H1 (cell line): ENCODE measurements at places on chromosomes 3 and 15. TPM values are rescaled to one million over a fixed set of nuclear protein-coding genes. Genes with fewer than 3 reads are reported as not detected.

DNA sequence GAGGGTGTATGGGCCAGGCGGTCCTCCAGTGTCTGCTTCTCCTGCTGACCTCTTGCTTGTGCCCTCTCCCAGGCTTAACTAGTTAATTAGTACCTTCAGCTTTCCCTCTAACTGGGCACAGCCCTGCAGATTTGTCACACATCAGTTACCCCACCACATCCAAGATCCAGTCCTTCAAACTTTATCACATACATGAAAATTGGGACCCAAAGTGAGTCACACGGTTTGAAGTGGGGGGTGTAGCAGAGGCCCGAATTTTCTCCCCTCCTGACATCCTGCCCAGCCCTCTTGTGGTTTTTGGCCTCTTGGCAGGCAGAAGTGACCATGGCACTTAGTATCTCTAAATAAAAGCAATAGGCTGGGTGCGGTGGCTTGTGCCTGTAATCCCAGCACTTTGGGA lies 3.9 kb downstream of the MAPKAPK3 start:
- no peak for DNase-seq
- peaks cover 18% of the 10 kb centered on the region for H3K4me1 ChIP-seq
- H3K36me3 ChIP-seq = no peaks in the 10 kb centered on the region
- H3K4me3 ChIP-seq = no peak overlapping the region

DNA sequence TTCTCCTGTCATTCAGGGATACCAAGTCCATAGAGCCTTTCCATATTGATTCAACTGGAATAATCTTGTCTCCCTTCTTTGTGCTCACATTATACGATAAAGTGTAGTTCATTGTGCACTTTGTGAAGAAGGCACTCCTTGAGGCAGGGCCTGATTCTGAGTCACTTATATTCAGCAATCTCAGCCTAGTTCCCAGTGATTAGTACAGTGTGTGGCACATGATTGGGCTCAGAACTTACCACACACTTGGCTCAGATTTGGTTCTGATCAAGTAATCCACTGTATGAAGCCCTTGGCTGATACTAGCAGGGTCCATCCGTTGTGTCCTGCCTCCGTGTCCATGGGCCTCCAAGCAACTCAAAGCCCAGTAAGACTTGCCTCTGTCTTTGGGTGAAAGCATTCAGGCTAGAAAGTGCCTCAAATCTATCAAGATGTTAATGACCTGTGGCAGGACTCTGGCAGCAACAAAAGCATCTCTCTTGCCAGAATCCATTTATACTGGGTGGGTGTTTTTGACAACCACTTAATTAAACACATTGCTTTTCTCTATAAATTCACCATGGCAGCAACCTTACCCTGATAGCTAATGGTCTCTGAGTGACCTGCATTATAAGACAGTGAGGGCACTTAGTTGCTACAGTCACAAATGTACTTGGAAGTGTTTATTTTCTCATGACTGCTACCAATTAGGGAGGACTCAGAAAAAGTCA lies 51.3 kb downstream of the TPRG1 start:
- no peak overlapping the region for H3K27ac ChIP-seq
- H3K36me3 ChIP-seq = no peaks in the 10 kb centered on the region
- H3K4me3 ChIP-seq = no peak overlapping the region
- no peak for DNase-seq
- H3K27me3 ChIP-seq = peaks cover 2% of the 10 kb centered on the region

Gene SNX33
- total RNA-seq = 22.9 and 24.8 TPM in 2 replicates

DNA sequence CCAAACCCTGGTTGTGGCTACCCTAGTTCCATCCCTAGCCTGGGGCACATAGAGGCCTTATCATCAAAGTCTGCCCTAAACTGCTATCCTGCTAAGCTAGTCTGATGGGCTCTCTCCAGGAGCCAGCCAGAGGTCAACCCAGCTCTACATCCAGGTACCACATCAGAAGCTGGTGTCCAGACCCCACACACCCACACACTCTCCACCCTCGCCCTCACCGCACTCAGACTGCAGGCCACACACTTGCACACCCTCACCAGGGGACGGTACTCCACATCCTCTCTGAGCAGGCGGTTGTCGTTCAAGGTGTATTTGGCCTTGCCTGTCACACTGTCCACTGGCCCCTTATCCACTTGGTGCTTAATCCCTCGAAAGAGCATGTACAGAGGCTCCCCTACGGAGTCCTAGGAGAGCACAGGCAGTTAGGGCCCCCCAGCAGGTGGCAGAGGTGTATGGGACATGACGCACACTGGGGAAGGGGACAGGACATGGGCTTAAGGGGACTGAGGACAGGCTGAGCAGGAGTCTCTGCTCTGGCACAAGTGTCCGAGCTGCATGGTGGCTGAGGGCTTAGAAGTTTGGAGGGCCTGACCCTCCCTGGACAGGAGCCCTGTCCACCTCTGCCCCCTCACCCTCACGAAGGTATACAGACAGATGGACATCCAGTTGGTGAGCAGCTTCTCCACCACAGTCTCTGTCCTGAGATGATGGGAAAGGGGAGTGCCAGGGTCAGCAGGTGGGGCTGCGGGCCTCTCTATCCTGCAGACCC lies 18.1 kb downstream of the PLXNB1 start:
- no peaks in the 10 kb centered on the region for H3K27me3 ChIP-seq
- no peak overlapping the region for H3K4me3 ChIP-seq
- H3K4me1 ChIP-seq = no peaks in the 10 kb centered on the region
- peaks cover 74% of the 10 kb centered on the region for H3K36me3 ChIP-seq

GRCh38 chr3:71854096-71854495 lies 69.1 kb upstream of the PROK2 start:
- H3K27ac ChIP-seq = no peak overlapping the region
- DNase-seq = no peak
- no peaks in the 10 kb centered on the region for H3K27me3 ChIP-seq
- H3K4me3 ChIP-seq = no peak overlapping the region

- no peaks in the 10 kb centered on the region for H3K27me3 ChIP-seq
- peaks cover 30% of the 10 kb centered on the region for H3K36me3 ChIP-seq
- no peak for DNase-seq
- no peak overlapping the region for H3K4me3 ChIP-seq
- no peaks in the 10 kb centered on the region for H3K4me1 ChIP-seq
Observed at GRCh38 chr15:28191832-28192231, 92.7 kb upstream of the OCA2 start.

- no peak overlapping the region for H3K27ac ChIP-seq
- no peaks in the 10 kb centered on the region for H3K27me3 ChIP-seq
- H3K4me3 ChIP-seq = no peak overlapping the region
- DNase-seq = no peak
Observed at GRCh38 chr3:56222866-56223265, 245.4 kb downstream of the ERC2 start.

Gene ANKRD34C
- total RNA-seq = not detected in 2 replicates

DNA sequence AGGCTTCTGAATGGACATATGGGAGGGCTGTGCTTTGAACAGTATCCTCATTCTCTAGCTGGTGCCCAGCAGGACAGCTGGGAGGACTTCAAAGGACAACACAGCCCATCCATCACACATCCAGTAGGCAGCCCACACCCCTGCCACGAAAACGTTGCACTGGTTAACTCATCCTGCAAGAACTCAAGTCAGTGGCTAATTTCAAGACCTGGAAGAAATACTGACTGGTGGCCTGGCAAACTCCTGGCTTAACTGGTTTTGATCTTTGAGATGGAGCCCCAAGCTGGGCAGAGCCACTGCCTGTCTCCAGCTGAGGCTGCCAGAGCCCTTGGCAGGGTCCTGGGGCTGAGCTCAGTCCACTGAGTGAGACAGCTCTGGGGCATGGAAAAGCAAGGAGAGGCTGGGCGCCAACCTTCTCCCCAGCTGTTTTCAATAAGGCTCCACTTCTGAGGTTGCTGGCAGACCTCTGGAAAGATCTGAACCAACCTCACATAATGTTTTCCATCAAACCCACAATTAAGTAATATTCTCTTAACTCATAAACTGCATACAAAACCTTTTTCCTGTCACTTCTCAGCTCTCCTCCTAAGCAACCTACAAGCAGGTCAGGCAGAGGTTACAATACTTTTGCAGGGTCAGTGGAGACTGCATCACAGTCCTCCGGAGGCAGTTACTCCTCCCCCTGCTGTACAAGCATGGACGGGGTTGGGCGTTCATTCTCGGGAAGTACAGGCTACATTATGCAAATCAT lies 110.3 kb downstream of the MYLK start:
- no peak overlapping the region for H3K4me3 ChIP-seq
- no peak for DNase-seq
- no peaks in the 10 kb centered on the region for H3K27me3 ChIP-seq

Gene PGBD4
- total RNA-seq = 0.76 and 0.99 TPM in 2 replicates

- no peaks in the 10 kb centered on the region for H3K36me3 ChIP-seq
- H3K4me1 ChIP-seq = no peaks in the 10 kb centered on the region
- no peak for DNase-seq
- H3K27ac ChIP-seq = no peak overlapping the region
Observed at GRCh38 chr3:10160346-10160745, 4.4 kb upstream of the IRAK2 start.
